NCI-H1417 (cell line): ENCODE measurements at places on chromosomes 12 and 14.

DNA sequence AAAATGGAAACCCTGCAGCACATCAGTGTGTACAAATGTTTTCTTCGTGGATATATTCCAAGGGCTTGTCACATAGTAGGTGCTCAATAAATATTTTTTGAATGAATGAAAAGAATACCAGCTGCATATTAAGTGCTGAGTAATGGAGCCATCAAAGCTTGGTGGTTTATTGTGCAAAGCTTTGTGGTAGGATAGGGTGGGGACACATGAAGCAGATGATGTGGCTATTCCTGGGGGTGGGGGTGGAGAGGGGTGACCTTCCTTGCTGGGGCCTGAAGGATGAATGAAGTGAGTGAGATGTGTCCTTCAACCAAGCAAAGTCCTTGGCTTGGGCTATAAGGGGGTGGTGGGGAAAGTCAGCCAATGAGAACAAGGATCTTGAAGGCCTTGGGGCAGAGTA, 4.3 kb upstream of the KRT81 start:
- DNase-seq: no peak

DNA sequence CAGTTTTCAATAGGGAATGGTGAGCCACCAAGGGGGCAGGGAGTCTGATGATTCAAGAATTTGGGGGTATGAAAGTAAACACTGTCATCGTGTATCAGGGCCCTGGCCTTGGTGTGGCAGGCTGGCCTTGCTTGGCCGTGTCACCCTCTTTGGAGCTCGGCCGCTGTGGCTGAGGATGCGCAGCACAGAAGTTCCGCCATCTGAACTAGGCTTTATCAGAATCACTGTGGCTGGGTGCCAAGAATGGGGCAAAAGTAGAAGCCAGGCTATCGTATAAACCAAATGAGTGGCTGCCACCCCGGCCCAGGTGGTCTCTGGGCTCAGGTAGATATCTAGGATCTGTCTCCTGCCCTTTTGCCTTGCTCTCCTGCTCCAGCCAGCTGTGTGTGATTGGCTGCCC, 137.4 kb downstream of the PAPOLA start:
- DNase-seq: no peak

DNA sequence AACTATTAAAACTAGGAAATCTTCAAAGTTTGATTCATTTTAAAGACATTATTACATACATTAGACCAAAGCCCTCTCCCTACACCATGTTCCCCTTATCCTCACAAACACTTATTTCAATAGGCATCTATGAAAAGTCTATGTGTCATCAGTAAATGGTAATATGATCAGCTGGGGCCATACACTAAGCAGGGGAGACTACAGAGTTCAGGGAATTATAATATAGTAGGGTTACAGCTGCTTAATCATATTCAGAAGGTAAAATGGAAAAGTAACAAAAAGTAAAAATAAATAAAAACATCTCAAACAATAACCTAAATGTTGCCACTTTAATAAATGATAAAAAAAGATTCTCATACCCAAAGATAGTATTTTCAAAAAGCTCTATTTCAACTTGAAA, 29.1 kb downstream of the PAWR start:
- DNase-seq: no peak

GRCh38 chr14:37472906-37473305, 122.1 kb downstream of the FOXA1 start:
- no peak for DNase-seq

- no peak for DNase-seq
These were observed 145.6 kb upstream of the NCOR2 start for GRCh38 chr12:124713041-124713435.

DNA sequence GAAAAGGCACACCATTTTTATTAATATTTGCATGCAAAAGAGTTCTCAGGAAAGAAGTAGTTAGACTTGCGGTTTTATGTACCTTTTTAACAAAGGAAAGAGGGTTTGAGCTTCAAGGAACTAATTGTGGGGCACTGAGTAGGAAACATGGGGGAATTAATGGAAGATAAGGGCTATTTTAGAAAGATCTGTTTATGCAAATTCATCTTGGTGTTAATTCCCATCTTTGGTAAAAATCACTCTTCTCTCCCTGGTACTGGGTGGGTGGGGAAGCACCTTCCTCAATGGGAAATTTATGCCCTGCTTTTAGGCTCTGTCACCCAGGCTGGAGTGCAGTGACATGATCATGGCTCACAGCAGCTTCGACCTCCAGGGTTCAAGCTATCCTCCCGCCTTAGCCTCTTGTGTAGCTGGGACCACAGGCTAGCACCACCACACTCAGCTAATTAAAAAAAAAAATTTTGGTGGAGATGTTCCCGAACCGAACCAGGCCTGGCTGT, 30.1 kb upstream of the RESF1 start:
- DNase-seq: no peak

- no peak for DNase-seq
These were observed 12.8 kb downstream of the HHIPL1 start for GRCh38 chr14:99657645-99658155.

DNA sequence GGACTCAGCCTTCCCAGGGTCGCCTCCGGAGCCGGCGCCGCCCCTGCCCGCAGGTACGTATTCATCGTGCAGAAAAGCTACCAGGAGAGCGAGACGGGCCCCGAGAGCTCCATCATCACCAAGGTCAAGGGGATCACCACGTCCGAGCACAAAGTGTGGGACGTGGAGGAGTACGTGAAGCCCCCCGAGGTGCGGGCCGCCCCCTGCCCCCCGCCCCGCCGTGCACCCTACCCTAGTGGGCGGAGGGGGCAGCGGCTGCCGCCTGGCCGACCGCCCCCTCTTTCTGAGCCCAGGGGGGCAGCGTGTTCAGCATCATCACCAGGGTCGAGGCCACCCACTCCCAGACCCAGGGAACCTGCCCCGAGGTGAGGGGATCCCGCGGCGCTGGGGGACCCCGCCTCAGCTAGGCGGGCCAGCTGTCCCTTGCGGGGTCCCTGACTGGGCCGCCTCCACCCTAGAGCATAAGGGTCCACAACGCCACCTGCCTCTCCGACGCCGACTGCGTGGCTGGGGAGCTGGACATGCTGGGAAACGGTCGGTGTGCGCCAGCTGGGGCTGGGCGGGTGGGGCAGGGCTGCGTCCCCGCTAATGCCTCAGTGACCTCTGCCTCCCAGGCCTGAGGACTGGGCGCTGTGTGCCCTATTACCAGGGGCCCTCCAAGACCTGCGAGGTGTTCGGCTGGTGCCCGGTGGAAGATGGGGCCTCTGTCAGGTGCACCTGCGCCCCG, 973 bp downstream of the P2RX2 start:
- peak; percentile 46 for DNase-seq

GRCh38 chr14:50865391-50866076, 6.3 kb upstream of the ABHD12B start:
- DNase-seq: no peak

- DNase-seq: no peak
These were observed 436 bp downstream of the ASB2 start for GRCh38 chr14:93975791-93976476.

- no peak for DNase-seq
These were observed 16.9 kb downstream of the DEPDC4 start for GRCh38 chr12:100249941-100250340.

- peak; percentile 100 for DNase-seq
These were observed at the start of gene TDG for GRCh38 chr12:103965590-103966504. Gene TDG, plus strand, starts transcription at chr12:103965872. Its CDS starts 166 bp downstream, at chr12:103966038.

DNA sequence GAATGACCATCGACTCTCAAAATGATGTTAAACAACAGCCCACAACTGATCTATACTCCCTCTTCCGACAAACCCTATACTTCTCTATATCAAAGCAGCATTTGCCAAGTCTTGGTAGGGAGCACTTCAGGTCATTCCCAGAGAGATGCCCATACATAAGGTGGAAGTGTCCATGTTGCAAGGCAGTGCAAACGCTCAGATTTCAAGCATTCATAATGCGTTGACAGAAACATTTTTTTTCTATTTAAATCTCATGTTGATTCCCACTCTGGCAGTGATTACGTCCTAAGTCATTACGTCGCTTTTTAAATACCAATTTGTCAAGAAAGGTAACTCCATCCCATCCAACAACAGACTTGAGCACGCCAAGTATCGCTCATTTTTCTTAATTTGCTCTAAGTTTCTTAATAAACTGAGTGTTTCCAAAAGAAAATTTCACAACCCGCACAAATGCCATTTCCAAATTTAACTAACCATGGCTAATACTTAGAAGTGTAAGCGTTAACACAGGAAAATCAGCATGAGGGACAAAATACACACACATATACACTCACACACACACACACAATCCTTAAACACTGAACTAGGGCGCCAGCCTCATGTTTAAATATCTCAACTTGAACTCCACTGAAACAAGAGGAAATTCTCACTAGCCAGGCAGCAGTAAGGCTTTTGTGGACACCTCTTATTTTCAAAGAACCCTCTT, 1.1 kb downstream of the GXYLT1 start:
- DNase-seq: peak; percentile 35

DNA sequence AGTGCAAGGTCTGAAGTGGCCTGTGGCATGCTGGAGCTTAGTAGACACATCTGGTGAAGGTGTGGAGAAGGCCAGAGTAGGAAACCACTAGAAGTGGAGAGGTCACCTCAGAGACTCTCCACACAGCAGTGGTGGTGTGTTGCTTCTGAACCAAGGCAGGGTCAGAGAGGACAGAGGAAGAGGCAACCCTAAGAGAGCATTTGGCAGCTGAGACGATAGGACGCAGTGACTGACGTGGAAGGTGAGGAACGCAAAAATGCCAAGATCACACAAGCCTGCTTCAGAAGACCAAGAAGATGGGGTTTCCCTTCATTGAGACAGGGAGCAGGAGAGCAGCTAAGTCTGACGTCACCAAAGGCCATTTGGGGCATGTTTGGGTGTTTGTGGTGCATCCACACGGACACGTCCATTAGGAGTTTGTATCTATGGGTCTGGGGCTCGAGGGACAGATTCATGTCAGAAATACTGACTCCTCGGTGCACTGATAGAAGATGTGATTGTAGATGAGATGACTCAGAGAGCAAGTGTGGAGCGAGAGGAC, 338.1 kb downstream of the CACNA1C start:
- DNase-seq: no peak

GRCh38 chr12:112218150-112218549, 92.8 kb downstream of the TRAFD1 start:
- DNase-seq: no peak

DNA sequence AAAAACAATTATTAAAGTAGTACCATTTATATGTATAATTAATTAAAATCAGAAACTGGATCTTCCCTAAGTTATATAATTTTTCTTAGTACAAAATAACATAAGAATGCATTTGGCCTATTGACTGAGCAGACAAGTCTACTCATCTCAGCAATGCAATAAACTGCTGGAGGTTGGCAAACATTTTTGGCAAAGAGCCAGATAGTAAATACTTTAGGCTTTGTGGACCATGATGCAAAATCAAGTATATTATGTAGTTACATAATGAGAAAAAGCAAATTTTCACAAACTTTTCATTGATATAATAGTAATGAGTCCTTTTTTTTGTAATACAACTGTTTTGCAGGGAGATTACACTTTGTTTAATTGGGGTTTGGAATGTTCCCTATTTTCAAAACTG, 30.9 kb downstream of the ERGIC2 start:
- DNase-seq: peak; percentile 18

DNA sequence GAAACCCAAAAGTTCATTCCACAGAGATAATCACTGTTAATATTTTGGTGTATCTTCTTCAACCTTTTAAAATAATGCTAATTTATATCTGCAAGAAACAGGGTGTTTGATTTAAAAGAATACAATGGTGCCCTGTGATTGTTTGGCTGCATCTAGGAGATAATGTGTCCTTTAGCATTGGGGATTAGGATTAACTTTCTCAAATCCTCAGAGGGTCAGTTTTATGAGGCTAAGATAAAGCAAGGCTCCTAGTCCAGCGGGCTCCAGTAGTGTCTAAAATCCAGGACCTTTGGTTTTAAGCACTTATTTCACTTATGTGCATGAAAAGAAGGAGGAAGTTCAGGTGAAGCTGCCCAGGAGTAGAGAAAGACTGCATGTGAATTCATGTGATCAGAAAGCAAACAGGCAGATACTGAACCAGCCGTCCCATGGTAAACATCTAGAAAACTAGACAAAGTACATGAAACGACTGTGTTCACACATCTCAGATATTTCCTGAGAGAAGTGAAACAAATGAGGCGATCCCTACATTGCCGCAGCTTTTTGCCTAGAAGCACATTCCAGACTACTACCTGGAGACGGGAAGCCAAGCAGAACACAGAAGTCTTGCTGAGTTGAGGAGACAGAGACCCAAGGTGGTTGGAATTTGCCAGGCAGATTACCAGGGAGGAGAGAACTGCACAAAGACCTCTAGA, 129.1 kb upstream of the MAX start:
- no peak for DNase-seq

DNA sequence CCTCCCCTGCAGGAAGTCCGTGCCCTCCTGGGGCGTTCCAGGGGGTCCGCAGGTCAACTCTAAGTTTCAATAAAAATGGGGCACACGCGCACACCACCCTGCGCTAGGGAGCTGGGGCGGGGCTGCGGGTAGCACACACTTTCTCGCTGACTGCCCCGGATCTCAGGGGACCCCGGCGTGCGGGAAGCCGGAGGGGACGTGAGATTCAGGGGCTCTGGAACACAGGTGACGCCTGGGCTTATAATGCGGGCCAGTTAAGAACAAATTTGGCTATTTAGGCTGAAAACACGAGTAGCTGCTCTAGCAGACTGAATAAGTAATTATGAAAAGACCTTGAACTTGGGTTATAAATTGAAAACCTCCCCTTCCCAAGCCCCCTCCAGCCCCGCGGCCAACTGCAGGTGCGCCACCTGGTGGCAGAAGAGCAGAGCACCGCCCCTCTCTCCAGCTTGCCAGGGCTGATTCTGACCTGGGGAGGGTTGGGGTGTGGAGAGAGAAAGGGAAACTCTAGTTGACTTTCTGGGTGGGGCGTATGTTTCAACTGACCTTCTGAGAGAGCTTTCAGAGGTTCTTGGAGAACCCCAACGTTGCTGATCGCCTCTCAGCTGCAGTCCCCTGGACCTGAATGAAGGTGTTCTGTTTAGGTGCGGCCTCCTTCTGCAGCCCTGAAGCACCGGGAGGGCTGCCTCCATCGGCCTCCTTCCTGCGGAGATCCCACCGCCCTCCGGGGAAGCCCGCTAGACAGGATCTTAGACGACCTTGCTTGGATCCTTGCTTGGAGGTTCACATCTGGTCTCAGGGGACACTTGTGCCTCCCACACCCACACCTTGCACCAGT, 118.4 kb upstream of the EVL start:
- DNase-seq: peak; percentile 42

- no peak for DNase-seq
These were observed 19.3 kb downstream of the MVK start for GRCh38 chr12:109592905-109593272.

- no peak for DNase-seq
These were observed 321.2 kb upstream of the FAR2 start for GRCh38 chr12:28827861-28828260.

DNA sequence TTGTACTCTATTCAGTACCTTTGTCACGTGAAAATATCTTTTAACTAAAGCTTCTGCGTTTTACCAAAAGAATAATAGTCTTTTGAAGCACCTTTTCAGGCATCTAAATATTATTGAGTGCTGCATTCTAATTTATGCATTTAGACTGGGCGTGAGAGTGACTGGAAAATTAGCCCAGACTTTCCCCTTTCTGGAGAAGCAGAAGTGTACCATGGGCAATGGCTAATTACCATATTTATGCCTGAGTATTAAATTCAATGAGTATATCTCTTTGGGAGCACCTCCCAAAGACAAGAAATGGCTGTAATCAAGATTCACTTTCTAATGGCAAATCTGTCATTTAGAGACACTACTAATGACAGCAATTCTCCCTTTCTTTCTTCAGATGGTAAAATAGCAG, 174.9 kb downstream of the LRRK2 start:
- no peak for DNase-seq

GRCh38 chr12:31278832-31279231, 47.1 kb downstream of the SINHCAF start:
- DNase-seq: no peak
